Stimulated activated CD4-positive, alpha-beta T cell treated with anti-CD3 and anti-CD28 coated beads, Interleukin-4, amount 100 ng/mL, for 24 hours (primary cell): ENCODE measurements at places on chromosomes 12 and 14.

GRCh38 chr12:21546716-21547115, 20.6 kb downstream of the SPX start:
- DNase-seq: no peak

DNA sequence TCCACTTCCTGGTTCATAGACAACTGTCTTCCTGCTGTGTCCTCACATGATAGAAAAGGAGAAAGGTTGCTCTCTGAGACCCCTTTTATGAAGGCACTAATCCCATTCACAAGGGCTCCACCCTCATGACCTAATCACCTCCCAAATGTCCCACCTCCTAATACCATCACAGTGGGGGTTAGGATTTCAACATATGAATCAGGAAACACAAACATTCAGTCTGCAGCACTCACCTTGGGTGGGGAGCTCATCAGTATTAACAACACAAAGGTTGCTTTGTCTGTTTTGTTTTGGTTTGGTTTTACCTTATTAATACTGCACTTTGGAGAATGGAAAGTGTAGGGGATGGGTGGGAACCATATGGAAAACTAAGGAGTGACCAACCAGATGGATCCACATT, 10.5 kb upstream of the SMCO2 start:
- DNase-seq: no peak

GRCh38 chr12:98606359-98606988, 13.0 kb downstream of the SLC25A3 start:
- no peak for DNase-seq

DNA sequence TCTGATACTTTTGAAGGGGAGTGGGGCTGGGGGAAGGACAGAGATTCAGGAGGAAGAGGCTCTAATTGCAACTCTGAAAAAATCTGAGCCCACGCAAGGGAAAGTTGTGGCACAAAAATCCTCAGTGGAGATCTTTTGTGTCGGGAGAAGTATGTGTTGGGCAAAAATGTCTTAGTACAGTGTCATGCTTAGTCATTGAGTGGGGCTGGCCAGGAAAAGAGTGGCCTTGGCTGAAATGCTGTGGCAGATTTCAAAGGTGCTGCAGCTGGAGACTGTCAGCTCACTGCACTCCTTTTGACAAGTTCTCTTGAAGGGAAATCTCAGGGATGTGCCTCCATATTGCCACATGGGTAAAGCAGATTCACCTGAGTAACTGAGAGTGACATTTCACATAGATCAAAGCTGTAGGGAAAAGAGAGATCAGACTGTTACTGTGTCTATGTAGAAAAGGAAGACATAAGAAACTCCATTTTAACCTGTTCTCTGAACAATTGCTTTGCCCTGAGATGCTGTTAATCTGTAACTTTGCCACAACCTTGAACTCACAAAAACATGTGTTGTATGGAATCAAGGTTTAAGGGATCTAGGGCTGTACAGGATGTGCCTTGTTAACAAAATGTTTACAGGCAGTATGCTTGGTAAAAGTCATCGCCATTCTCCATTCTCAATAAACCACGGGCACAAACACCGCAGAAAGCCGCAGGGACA, 36.0 kb upstream of the GLIPR1 start:
- no peak for DNase-seq

GRCh38 chr14:30974628-30975027, 50.8 kb upstream of the AP4S1 start:
- no peak for DNase-seq

DNA sequence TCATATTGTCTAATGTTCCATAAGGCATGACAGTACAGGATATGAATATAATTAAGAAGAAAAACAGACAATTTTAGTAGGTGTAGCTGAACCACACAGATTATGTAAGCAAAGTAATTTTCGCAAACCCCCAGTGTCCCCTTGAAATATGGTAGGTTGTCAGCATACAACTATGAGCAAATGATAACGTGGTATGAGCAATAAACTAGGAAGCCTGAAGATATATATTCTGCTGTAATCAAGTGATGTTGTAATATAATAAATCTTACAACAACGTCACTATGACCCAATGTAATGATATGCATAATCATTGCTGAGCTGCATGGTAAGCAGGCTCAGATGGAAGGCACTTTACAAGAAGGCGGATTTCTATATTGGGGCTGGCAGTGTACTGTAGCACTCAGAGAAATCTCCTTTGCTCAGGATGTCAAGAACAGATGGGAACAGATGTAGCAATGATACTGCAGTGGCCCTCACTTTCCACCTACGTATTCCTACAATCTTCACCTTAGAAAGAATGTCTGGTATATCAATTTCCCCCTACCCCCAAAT, 47.8 kb upstream of the MYF6 start:
- DNase-seq: no peak

DNA sequence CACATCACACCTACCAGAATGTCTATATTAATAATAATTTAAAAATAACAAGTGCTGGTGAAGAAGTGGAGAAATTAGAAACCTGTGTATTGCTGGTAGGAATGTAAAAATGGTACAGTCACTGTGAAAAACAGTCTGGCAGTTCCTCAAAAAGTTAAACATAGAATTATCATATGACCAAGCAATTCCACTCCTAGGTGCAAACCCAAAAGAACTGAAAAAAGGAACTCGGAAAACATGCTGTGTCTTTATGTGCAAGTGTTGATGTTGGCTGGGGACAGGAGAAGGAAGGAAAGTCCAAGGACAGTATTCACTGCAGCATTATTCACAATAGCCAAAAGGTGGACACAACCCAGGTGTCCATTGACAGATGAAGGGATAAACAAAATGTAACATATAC, 146.5 kb downstream of the TTC7B start:
- DNase-seq: no peak

DNA sequence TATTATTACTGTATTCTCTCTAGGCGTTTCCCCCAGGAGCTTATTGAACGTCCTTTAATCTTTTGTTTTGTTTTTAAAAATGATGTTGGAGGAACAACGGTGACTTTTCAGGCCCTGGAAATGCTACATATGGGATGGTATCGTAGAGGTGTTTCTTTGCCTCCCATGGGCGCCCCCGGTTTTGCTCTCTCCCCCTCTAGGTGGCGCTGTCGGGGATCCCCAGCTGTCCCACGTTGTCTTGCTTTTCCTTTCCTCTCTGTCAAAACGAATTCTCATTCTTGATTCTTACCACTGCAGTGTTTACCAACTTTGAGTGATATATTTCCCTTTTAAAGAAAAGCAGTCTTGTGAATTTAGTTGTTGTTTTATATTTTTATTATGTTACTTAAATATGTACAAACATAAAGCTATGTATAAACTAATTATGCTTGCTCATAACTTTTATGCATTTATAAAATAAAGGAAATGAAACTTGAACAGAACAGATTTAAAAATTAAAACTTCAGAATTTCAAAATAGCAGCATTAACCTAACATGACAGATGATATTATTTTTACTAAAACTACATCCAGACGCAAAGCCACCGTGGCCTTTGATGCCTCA, 171.9 kb downstream of the RGS6 start:
- peak; percentile 31 for DNase-seq

GRCh38 chr12:124722878-124723277, 140.8 kb downstream of the SCARB1 start:
- no peak for DNase-seq

GRCh38 chr12:114401328-114402083, 4.4 kb downstream of the TBX5 start:
- no peak for DNase-seq

DNA sequence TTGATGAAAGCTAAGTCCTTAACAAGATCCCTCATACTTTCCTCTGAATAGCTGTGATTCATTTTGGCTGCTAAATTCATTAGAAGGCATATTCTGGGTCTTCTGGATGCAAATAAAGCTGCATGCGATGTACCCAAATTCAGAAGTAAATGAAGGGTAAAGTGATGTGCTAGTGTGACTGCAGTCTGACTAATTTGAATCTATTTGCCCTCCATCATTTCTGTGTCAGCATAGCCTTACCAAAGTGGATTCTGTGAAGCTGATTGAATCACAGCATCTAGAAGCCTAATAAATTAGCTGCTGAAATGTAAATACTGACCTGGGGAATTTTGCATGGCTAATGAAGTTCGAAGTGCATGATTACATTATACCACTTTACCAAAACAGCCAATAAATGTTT, 162.2 kb downstream of the TPH2 start:
- no peak for DNase-seq

DNA sequence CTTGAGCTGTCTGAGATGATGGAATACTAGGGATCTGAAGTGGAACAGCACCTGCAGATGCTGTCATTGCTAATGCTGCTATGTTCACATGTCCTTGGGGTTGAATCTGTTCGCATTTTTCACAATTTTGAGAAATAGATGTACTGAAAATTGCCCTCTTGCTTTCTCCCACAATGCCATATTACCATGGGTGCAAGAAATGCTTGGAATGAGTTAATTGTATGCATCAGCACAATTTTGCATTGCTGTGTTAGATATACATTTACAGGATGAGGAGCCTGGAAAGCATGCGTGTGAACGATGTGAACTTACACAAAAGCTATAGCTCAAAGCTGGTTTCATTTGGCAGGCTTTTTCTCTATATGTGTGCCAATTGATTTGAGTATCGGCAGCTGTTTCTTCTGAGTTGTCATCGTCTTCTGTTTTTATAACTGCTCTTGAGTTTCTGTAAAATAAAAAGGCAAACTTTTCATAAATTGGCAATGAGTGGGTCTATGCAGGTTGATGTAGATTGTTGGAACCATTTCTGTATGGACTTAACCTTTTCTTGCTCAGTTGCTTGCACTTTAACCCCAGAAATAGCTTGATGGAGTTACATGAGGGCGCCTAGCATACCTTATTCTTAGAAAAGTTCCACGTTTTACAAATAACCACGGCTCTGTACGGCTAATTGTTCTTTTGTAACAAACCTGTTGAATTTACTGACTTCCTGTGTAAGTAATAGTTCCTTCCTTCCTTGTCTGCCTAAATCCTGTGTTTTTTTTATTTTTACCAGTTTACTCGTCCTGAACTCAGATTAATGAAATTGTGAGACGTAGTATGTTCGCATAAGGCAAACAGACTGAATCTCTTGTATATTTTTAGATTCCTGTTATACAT, 105.9 kb downstream of the FGD4 start:
- no peak for DNase-seq

- no peak for DNase-seq
Measured at GRCh38 chr14:89184952-89185351, 232.1 kb downstream of the FOXN3 start.

DNA sequence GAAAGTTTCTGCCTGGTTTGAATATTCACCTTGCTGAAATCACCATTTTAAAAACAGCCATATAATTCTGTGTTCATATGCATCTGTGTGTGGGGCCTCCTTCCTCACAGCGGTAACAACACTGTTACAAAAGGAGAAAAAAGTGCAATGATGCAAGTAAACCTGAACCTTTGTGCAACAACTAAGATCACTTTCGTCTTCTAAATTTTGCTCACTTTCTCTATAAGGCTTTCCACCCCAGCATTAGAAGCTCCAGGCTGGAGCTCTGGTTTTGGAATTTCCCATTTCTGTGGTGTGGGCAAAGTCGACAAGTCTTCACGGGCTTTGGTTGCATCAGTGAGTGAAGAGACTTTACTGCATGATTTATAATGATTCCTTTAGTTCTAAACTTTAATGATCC, 18.4 kb downstream of the FGD6 start:
- DNase-seq: no peak

DNA sequence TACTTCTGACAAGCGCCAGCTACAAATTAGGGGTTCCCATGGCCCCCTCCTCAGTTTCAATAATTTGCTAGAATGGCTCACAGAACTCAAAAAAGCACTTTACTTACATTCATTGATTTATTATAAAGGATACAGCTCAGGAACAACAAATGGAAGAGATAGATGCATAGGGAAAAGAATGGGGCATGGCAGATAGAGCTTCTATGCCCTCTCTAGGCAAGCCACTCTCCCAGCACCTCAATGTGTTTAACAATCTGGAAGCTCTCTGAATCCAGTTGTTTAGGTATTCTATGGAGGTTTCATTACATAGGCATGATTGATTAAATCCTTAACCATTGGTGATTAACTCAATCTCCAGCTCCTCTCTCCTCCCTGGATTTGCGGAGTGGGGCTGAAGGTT, 184.5 kb upstream of the DAAM1 start:
- no peak for DNase-seq

GRCh38 chr14:74841230-74842207, 34.4 kb downstream of the PROX2 start:
- DNase-seq: peak; percentile 30
